ENCODE measurements at places on chromosomes 4 and X. TPM values are rescaled to one million over a fixed set of nuclear protein-coding genes. Genes with fewer than 3 reads are reported as not detected.

Gene BTK
- 1.2 TPM for total RNA-seq

Gene CA5B
- total RNA-seq, result 1.7 TPM

- peaks cover 19% of the 10 kb centered on the region for H3K4me1 ChIP-seq
- H3K27ac ChIP-seq, result no peak overlapping the region
- no peaks in the 10 kb centered on the region for H3K27me3 ChIP-seq
- H3K36me3 ChIP-seq, result no peaks in the 10 kb centered on the region
- no peak overlapping the region for H3K4me3 ChIP-seq
Measured at GRCh38 chr4:83552924-83553323, 17.0 kb downstream of the GPAT3 start.

DNA sequence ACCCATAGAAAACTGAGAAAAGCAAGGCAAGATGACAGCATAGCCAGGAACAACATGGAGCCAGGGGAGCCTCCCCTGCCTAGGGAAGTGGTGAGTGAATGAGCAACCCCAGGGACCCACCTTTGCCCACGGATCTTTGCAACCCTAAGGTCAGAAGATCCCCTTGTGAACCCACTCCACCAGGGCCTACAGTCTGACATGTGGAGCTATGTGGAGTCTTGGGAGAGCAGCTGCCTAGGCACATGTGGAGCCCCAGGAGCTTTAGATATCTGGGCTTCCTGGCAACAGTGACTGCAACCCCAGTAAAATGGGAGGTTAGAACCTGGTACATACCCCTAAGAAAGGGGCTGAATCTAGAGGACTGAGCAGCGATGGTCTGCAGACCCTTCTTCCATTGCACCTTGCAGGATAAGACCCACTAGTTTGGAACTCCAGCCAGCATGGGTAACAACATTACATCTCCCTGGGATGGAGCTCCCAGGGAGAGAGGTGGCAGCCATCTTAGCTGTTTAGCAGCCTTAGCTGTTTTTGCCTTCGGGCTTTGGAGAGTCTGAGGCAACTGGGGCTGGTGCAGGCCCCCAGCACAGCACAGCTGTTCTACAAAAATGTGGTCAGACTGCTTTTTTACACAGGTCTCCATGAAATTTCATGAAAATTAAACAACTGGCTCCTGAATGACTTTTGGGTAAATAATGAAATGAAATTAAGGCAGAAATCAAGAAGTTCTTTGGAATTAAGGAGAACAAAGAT is 104.7 kb upstream of the TRIM2 start:
- no peaks in the 10 kb centered on the region for H3K4me1 ChIP-seq
- H3K27me3 ChIP-seq, result no peaks in the 10 kb centered on the region
- H3K4me3 ChIP-seq, result no peak overlapping the region
- no peak overlapping the region for H3K27ac ChIP-seq

GRCh38 chr4:87865288-87865687 is 32.5 kb downstream of the MEPE start:
- no peaks in the 10 kb centered on the region for H3K27me3 ChIP-seq
- peak overlapping the region; percentile 33 for H3K4me3 ChIP-seq
- no peaks in the 10 kb centered on the region for H3K36me3 ChIP-seq
